ENCODE measurements at places on chromosomes 7 and 10. TPM values are rescaled to one million over a fixed set of nuclear protein-coding genes. Genes with fewer than 3 reads are reported as not detected.
A peak's percentile ranks its signal among the peaks of the same experiment; 100 is the strongest.

The NPSR1 gene
- polyA plus RNA-seq = not detected

The AMPH gene
- 0.61 TPM for polyA plus RNA-seq

- DNase-seq = no peak
These were observed 37.0 kb downstream of the FAM171A1 start for GRCh38 chr10:15333909-15334649.

- no peak for DNase-seq
These were observed 37.4 kb downstream of the SEMA3A start for GRCh38 chr7:84157171-84157570.

- DNase-seq = no peak
These were observed 45.3 kb upstream of the OSBPL3 start for GRCh38 chr7:25025218-25025671.

DNA sequence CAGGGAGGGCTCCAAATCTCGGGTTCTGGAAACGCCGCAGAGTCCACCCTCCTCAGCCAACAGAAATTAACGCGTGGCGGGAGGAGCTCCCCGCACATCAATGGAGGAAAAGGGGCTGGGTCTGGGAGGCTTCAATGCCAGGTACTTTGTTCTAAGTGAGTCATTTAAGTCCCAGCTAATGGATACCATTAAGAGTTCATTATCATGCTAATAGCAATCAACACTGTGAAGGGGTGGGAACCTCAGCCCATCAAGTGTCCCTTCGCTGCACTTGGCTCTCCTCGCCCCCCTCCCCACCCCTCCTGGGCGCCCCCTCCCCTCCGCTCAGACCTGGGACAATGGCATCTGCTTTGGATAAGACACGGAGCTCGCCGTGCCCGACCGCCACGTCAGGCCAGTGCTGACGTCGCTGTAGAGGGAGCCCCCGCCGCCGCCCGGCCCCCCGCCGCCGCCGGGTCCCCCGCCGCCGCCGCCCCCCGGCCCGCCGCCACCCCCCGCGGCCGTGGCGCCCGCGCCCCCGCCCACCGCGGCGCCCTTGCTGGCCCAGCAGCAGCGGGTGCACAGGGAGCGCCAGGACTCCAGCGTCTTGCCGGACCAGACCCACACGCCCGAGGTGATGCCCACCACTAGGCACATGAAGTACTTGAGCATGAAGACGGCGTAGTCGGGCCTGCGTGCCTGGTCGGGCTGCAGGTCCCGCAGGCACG is 2.9 kb downstream of the FZD8 start:
- no peak for DNase-seq

GRCh38 chr10:30059209-30060107 is at the start of gene JCAD:
TSS of gene JCAD (minus strand) at chr10:30059586. CDS start at chr10:30047812, 11,774 bp downstream.
- DNase-seq = peak; percentile 15

GRCh38 chr7:112341464-112341863 is 108.8 kb upstream of the IFRD1 start:
- DNase-seq = no peak

Data from CD14-positive monocyte (primary cell).